ENCODE measurements at places on chromosomes 4 and X. TPM values are rescaled to one million over a fixed set of nuclear protein-coding genes. Genes with fewer than 3 reads are reported as not detected.

DNA sequence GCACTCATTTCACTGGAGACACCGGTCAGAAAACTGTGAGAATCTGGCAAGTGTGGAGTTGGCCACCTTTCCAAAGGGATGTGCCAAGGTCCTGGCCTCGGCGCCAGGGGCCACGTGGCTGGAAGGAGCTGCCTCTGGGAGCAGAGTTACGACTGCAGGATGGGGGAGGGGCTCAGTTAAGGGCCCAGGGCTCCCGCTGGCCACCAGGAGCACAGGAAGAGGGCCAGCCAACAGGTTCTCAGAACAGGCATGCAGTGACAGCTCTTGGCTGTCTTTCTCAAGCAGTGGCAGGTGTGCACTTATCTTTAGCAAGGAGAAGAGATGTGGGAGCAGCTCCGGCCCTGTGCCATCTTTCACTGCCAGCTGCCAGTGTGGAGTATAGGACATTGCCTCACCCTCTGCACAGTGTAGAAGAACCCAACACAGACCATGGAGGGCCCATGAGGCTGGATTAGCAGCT, 115.9 kb upstream of the RBPJ start:
- peak; percentile 68 for DNase-seq

- no peak for DNase-seq
These were observed 413.1 kb downstream of the PDGFC start for GRCh38 chr4:156558373-156559025.

GRCh38 chrX:139299309-139299708, 231.2 kb upstream of the F9 start:
- no peak for DNase-seq

GRCh38 chrX:84322083-84322827, 134.3 kb upstream of the RPS6KA6 start:
- DNase-seq: no peak

DNA sequence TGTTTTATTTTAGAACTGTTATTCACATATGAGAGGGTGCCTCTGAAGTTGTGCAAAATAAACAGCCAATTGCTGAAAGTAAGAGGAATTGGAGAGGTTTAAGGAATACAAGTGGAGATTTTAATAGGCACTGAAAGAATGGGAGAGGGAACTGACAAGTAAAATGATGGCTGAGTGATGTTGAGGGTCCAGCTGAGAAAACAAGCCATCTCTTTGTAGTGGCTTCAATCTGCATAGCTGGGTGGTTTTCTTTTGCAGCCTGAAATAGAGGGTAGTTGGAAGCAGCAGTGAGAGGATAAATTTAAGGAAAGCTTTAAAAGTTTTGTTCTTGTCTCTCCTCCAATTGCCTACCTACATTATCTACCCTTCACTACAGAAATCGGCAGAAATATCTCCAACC, 106.7 kb upstream of the DGKK start:
- DNase-seq: no peak

- no peak for DNase-seq
These were observed 564 bp downstream of the FAM149A start for GRCh38 chr4:186104890-186105646.

GRCh38 chrX:153527208-153527607, 9.8 kb downstream of the ATP2B3 start:
- DNase-seq: no peak

DNA sequence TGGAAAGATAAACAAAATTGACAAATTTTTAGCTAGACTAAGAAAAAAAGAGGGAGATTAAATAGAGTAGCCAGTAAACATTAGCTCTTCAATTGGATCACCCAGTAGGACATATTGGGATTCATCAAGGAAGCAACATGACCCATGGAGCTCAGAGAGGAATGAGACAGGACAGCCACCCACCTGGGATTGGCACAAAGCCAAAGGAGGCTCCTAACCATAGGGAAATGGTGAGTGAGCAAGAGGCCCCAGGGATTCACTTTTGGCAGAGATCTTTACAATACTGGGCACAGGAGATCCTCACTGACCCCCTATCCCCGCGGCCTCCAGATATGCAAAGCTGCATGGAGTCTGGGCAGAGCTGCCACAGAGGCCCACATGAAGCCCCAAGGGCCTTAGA, 34.8 kb upstream of the CXCL6 start:
- DNase-seq: no peak

GRCh38 chrX:9326369-9326768, 138.5 kb upstream of the TBL1X start:
- no peak for DNase-seq

GRCh38 chr4:167868163-167868562, 224.2 kb upstream of the ANXA10 start:
- no peak for DNase-seq

DNA sequence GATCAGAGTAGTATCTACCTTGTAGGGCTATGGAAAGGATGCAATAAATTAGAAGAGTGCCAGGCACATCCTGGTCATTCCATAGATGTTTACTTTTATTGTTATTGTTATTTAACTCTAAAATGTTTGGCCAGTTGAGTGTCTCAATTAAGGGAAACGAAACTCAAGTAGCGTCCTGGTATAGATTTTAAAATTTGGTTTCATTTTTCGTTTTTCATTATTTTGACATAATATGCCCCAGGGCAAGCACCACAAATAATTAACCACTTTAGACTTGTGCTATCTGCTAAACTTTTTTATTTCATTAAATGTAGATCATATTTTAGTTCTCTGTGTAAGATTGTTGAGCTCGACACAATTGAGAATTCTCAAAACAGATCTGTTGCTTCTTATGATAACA, 179.7 kb upstream of the PRPS2 start:
- no peak for DNase-seq

DNA sequence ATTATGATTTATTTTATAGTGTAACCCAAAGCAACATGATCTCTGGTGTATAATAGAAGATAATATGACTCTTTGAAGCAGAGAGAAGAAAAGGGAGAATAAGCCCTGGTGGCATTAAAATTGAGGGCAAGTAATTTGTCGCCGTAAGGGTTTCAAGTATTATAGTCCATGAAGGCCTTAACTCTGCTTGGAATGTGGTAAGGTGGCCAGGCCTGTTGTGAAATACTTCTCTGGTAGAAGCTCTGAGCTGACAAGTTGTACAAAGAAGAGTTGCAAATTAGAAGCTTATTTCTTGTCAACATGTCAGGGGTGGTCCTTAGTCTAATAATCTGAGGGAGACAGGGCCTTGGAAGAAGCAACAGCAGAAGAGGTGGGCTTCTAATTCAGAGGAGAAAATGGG, 151.7 kb upstream of the HHIP start:
- DNase-seq: no peak

DNA sequence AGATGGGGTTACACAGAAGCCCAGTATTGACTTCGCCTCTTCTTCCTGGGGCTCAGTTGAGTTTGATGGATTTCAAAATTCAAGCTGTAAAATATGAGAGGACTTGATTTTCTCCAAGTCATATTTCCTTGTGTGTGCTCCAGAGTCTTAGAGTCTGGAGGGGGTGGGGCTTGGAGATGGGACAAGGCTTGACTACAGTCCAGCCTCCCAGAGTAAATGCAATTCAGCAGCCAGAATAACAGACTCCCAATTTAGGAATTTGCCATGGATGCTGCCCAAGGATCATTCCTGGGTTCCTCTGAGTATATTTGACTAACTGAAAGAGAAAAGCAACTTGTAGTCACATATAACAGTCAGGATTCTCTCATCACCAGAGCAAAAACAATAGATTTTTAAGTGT, 53.7 kb upstream of the RBPJ start:
- peak; percentile 80 for DNase-seq

DNA sequence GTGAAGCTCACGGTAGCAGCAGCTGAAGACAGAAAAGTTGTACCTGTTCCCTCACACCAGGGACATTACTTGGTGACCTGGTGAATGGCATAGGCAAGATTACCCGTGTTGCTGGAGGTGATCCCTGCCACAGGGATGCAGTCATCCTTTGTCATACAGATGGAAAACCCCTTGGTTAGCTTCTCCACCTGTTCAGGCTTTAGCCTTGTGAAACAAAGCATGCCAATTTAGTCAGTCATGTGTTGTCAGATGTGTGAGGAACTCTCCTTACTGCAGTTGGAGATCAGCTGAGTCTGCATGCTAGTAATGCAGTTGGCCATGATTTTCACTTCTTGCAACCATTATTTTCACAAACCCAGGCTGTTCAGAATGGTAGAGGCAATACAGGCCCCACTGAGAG, 41.0 kb downstream of the AMELX start:
- DNase-seq: no peak

DNA sequence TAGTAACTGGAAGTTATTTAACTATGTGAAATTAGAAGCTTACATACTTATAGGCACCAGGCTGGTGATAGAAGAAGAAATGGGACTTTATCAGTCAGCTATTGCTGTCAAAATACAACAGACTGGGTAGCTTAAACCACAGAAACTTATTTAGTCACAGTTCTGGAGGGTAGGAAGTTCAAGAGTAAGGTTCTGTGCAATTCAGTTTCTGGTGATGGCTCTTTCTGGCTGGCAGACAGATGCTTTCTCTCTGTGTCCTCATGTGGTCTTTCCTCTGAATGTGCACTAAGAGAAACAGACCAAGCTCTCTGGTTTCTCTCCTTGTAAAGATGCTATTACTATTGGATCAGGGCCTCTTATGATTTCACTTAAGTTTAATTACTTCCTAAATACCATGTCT, 92.1 kb upstream of the ANKRD50 start:
- no peak for DNase-seq

DNA sequence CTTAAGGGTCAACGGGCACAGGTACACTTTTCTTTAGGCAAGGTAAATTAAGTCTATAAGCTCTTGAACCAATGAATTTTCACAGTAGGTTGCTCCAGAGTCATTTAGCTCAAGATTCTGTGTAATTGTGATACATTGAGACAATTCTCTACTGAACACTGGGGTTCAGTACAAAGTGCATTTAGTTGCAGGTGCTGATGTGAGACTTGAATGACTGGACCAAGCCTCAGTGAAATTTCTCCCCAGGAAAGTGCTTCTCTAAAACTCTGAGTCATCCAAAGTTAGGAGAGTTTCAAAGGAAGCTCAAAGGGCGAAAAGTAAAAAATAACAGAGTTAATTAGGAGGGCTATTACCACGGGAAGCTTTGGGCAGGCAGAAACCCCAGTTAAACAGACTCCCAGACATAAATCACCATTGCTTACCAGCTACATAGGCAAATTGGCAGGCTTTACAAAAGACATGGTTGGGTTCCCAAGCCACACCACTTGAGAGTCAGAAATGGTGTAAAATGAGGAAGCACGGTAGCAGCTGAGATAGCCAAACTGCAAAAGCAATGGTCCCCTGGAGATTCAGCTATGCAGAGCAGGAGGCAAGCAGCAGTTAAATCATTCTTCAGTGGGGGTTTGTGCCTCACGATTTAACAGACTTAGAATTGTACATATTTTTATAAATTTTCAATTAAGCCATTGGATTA, 202.6 kb downstream of the PCDH19 start:
- DNase-seq: no peak

- DNase-seq: no peak
These were observed 123.8 kb upstream of the TEX13D start for GRCh38 chrX:124208660-124209059.

DNA sequence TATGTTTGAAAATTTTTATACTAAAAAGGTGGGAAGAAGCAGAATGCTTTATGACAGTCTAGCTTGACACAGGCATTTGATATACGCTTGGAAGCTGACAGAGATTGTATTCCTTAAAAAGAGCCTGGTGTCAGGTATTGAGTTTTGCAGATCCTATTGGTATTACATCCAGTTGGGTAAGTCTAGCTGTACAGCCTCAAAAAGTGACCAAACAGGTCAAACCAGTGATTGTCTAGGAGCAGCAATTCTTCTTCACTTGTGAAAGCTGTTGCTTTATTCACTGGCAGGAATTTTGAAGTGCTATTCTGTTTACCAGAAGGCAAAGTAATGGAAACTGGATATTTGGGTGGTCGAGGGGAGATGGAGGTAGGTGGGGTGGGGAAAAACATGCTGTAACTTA, 77.5 kb downstream of the UCHL1 start:
- DNase-seq: no peak

Gene MAGEA8
- not detected for total RNA-seq

Gene CXCL1
- 0.81 TPM for total RNA-seq

Gene BBS12
- 4.9 TPM for total RNA-seq

Gene MAGEB1
- not detected for total RNA-seq

Gene BMPR1B
- total RNA-seq: 1.4 TPM

Gene HTR2C
- not detected for total RNA-seq
